DMS153 (cell line): ENCODE measurements at places on chromosomes 6 and 20.
A peak's percentile ranks its signal among the peaks of the same experiment; 100 is the strongest.

GRCh38 chr6:99356641-99357040 is 7.2 kb upstream of the FAXC start:
- no peak for DNase-seq

- DNase-seq, result no peak
Observed at GRCh38 chr6:90982051-90982450, 395.2 kb upstream of the MAP3K7 start.

GRCh38 chr20:38060536-38060935 is 27.0 kb downstream of the RPRD1B start:
- no peak for DNase-seq

DNA sequence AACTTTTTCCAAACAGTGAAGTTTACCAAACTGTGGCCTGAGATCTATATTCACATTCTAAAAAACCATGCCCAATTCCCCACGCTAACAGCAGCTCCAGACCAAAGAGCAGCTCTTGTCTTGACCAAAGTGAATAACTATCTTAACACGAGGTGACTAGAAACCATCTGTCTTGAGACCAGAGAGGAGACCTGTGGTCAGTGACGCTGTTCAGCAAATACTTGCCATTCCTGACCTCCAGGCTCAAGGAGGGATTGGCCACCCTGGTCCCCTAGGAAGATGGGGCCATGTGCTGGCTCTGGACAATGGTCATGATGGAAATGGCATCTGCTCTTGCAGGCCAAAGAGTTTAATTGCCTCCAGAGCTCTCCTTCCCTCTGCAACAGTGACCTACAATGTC is 104.4 kb upstream of the CD93 start:
- no peak for DNase-seq

DNA sequence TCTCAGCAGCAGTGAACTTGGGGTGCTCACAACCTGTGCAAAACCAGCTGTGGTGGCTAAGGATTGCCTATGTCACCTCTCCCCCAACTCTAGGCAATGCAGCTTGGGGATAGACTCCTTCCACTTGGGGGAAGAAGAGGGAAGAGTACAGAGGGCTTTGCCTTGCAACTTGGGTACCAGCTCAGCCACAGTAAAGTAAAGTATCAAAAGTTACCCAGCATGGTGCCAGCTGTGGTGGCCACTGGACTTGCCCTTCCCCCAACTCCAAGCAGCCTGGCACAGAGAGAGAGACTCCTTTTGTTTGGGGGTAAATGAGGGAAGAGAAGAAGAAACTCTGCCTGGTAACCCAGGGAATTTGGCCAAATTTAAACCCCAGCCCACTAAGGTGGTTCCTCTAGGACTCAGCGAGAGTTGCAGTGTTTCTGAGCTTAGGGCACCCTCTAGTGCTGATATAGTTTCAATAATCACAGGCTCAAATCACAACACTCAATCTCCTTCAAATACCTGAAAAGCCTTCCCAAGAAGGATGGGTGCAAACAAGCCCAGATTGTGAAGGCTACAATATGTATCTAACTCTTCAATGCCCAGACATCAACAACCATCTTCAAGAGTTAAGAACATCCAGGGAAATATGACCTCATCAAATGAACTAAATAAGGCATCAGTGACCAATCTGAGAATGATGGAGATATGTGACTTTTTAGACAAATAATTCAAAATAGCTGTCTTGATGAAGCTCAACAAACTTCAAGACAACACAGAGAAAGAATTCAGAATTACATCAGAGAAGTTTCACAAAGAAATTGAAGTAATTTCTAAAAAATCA is 7.6 kb upstream of the DEFB129 start:
- peak; percentile 1 for DNase-seq

DNA sequence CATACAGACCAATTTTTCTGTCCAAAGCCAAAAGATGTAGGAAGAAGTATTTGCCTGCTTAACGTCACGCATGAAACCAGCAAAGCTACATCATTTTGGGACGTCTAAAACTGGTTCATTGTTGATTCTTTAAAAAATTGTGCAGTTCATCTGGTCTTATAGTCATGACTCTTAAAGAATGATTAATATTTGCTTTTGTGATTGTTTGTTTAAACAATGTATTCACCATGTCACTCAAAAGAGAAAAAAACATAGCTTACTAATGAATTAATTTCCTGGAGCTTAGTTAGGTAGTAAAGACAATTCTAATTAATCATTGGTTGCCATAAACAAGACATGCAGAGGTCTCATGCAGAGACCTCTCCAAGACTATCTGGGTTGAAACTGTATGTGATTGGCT is 157.3 kb downstream of the RPS12 start:
- no peak for DNase-seq

- DNase-seq, result no peak
Observed at GRCh38 chr6:28343898-28344677, 5.7 kb upstream of the ZKSCAN3 start.

GRCh38 chr6:25137480-25137879 is 141.7 kb upstream of the CARMIL1 start:
- no peak for DNase-seq
